Posterior vena cava (tissue), 2 donors: ENCODE measurements at places on chromosomes 6 and 20.

DNA sequence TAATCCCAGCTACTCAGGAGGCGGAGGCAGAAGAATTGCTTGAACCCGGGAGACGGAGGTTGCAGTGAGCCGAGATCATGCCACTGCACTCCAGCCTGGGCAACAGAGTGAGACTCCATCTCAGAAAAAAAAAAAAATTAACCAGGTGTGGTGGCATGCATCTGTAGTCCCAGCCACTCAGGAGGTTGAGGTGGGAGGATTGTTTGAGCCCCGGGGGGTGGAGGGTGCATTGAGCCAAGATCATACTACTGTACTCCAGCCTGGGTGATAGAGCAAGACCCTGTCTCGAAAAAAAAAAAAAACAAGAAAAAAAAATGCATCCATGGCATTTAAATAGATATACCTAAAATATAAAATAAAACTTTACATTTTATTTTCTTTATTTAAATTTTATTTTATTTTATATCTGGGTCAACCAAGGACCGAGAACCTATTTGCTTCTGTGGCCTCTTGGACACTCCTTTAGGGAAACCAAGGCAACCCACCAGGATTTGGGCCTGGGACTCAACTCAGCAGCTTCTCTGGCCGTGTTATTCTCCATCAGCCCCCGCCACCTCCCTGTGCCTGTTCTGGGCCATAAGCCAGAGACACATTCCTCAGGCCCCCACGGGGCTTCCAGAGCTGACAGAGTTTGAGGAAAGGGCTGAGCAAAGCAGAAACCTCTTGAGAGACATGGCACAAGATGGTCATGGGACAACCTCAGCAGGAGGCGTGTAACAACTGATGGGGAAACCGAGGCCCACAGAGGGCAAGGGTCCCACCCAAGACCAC, 6.2 kb downstream of the SNTA1 start:
- no peak for DNase-seq

DNA sequence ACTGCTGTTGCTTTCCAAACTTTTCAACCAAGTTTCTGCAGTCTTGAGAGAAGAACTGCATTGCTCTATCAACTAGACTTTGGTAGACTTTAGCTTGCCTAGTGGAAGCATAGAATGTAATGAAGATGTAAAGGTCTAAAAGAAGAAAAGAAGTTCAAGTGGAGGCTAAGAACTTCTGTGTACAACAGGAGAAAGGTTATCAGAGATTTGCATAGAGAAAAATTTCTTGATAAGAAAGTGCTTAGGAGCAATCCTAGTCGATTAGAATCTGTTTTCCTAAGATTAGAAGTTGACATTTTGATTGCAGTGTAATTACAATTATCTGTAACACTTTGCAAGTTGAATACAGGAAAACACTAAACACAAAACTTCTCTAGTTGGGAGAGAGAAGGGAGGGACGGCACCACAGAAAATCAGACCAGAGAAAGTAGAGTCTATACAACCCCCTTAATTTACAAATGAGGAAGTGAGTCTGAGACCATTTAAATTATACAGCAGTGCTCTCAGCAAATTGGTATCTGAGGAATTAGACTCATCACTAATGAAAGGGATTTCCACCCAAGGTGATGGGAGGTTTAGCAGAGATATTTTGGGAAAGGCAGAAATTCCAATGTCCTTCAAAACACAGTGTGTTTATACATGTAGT, 194.3 kb upstream of the MARCKS start:
- DNase-seq = no peak

DNA sequence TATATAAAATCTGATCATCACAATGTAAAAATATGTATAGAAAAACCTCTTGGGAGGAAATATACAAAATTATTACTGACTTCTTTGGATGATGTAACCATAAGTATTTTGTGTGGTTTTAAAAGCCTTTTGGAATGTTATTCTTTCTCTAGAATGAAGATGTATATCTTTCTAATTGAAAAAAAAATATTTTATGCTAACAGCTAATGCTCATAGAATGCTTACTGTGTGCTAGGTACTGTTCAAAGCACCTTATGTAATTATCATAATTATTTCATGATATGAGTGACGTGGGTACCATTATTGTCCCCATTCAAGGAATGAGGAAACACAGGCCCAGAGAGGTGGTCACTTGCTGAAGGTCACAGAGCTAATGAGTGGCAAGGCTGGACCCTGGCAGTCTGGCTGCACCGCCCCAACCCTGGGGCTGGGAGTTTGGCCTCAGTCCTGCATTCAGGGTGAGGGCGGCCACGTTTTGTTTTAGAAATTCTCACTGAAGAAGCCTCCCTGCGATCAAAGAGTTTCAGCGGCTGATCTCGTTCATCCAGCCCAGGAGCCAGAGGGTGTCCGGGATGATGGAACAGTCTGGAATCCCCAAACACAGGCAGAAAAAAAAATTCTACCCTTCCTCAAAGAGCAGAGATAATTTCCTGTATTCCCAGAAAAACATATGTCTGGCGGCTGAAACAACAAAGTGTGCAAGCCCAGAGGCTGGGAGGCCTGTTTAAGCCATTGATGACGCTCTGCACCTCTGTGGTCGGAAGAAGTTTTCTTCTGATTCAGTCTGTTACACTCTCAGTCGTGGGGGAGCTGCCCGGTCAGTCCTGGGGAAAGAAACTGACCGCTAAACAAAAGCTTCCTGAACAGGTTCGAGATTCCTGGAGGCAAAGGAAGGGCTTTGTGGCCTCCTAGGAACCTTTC, 37.3 kb downstream of the TFEB start:
- no peak for DNase-seq

DNA sequence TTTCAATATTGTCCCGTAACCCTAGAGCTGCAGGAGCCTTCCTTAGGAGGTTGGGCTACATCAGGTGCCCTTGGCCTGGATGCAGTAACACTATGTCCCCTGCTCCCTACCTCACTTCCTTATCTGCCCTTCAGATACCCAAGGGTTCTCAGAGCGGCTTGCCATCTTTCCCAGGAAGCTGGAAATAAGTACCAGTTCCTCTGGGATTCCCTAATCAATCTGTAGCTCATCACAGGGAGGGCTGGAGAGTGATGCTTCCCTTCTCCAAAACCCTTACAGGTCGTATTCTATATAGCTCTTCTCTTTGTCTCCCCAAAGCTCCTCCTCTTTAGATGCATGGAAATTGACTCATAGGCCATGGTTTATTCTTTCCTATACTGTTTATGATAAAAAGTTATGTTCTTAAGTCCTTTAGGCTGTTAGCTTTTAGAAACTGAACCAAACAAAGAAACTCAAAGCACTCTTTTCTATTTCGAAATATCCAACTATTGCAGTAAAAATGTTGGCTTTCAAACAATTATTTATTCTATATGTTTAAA, 4.2 kb downstream of the MYCT1 start:
- no peak for DNase-seq

- DNase-seq = no peak
Observed at GRCh38 chr6:21436625-21437024, 156.9 kb upstream of the SOX4 start.

- no peak for DNase-seq
Observed at GRCh38 chr6:80523531-80523997, 417.1 kb downstream of the BCKDHB start.

DNA sequence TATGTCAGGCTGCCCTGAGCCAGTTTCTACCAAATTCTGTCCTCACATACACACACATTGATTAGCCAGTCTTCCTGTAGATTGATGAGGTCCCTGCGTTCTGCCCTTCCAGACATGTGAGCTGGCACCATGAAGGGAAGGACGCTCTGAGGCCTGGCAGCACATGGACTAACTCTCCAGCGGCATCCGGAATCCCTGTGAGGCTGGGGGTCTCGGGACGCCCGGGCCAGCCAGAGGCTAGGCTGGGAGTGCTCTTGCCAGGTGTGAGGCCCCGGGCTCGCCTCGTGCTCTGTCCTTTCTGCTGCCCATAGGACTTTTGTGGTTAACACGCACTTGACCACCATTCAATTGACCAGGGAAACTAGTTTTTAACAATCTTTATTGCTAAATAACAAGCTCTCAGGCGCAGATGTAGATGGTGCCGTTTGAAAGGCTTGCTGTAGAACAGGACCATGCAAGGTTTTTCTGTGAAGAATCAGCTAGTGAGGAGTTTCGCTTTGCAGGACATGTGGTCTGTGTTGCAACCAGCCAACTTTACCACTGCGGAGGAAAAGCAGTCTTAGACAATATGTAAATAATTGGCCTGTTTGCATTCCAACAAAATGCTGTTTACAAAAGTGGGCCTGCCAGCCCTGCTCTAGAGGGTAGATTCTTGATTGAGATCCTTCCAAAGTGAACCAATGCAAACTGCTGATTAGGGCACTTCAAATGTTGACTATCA, 29.3 kb downstream of the FOXF2 start:
- DNase-seq = no peak
